ENCODE measurements at places on chromosomes 4 and X. TPM values are rescaled to one million over a fixed set of nuclear protein-coding genes. Genes with fewer than 3 reads are reported as not detected.

Gene SERPINA7
- total RNA-seq, result not detected

Gene GAGE12J
- not detected for total RNA-seq

Gene TBCK
- total RNA-seq, result 16.5 TPM

Gene FRMD7
- not detected for total RNA-seq

Gene NPY2R
- total RNA-seq, result not detected

Gene SLC34A2
- not detected for total RNA-seq

Gene HSD17B13
- total RNA-seq, result not detected

Gene ATP2B3
- total RNA-seq, result not detected

- no peak for DNase-seq
Observed at GRCh38 chr4:157221895-157222770, 1.6 kb downstream of the GRIA2 start.

GRCh38 chr4:110808351-110808878 lies 185.5 kb upstream of the PITX2 start:
- no peak for DNase-seq

- DNase-seq, result no peak
Observed at GRCh38 chr4:1449833-1450741, 43.8 kb upstream of the NKX1-1 start.

- DNase-seq, result no peak
Observed at GRCh38 chr4:24203926-24204325, 314.1 kb upstream of the PPARGC1A start.

GRCh38 chrX:101685923-101686322 lies 26.3 kb upstream of the ARMCX2 start:
- no peak for DNase-seq

DNA sequence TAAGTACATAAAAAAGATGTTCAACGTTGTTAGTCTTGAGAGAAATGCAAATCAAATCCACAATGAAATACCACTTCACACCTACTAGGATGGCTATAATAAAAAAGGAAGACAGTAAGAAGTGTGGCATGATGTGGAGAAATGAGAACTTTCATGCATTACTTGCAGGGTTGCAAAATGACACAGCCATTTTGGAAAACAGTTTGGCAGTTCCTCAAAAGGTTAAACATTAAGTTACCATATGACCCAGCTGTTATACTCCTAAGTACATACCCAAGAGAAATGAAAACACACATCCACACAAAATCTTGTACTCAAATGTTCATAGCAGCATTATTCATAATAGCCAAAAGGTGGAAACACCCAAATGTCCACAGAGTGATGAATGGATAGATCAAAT lies 25.8 kb upstream of the LIMCH1 start:
- no peak for DNase-seq

DNA sequence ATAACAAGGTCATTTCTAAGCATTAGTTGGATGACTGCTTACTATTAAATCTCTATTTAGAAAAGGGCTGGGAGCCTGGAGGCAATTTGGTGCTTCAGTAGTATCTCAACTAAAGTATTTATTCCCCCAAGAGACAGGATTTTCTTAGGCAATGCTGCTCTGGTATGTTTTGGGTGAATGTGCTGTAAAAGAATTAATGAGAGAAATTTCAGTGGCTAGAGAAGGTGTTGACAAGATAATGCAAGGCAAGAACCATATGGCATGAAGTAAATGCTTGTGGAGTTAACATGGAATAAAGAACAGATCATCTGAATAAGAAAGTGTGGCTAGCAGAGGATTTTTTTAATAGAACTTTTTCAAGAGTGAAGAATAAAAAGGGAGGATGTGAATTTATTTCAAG lies 3.9 kb downstream of the CYP2U1 start:
- DNase-seq, result no peak

Measured in SJSA1 (cell line).